ENCODE measurements at places on chromosomes 13 and 19. TPM values are rescaled to one million over a fixed set of nuclear protein-coding genes. Genes with fewer than 3 reads are reported as not detected.

DNA sequence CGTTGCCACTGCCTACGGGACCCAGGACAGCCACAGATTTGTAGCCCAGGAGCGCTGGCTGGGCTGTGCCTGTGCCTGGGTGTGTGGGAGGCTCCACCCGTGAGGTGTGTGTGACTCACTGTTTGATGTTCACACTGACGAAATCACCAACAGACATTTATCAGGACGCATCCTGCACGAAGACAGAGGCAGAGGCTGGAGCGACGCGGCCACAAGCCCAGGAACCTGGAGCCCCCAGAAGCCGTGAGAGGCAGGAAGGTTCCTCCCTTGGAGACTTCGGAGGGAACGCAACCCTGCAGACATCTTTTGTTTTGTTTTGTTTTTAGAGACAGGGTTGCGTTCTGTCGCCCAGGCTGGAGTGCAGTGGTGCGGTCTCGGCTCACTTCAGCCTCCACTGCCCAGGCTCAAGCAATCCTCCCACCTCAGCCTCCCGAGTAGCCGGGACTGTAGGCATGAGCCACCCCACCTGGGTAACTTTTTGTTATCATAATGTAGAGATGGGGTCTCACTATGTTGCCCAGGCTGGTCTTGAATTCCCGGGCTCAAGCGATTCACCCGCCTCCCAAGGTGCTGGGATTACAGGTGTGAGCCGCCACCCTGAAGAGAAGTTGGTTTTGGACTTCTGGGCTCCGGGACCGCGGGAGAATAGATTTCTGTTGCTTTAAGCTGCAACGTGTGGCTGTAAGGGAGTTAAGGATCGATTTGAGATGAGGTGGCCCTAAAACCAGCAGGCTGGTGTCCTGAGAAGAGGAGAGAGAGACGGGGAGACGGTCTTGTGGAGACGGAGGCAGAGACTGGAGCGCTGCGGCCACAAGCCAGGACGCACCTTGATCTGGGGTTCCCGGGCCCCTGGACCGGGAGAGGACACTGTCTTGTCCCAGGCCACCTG is 24.9 kb upstream of the WDR18 start:
- no peaks in the 10 kb centered on the region for H3K4me1 ChIP-seq
- DNase-seq = no peak
- H3K27ac ChIP-seq = no peak overlapping the region
- H3K27me3 ChIP-seq = no peaks in the 10 kb centered on the region

GRCh38 chr13:105732806-105733529 is 802.5 kb downstream of the EFNB2 start:
- no peaks in the 10 kb centered on the region for H3K27me3 ChIP-seq
- no peak for DNase-seq
- H3K4me3 ChIP-seq = no peak overlapping the region
- no peaks in the 10 kb centered on the region for H3K4me1 ChIP-seq

DNA sequence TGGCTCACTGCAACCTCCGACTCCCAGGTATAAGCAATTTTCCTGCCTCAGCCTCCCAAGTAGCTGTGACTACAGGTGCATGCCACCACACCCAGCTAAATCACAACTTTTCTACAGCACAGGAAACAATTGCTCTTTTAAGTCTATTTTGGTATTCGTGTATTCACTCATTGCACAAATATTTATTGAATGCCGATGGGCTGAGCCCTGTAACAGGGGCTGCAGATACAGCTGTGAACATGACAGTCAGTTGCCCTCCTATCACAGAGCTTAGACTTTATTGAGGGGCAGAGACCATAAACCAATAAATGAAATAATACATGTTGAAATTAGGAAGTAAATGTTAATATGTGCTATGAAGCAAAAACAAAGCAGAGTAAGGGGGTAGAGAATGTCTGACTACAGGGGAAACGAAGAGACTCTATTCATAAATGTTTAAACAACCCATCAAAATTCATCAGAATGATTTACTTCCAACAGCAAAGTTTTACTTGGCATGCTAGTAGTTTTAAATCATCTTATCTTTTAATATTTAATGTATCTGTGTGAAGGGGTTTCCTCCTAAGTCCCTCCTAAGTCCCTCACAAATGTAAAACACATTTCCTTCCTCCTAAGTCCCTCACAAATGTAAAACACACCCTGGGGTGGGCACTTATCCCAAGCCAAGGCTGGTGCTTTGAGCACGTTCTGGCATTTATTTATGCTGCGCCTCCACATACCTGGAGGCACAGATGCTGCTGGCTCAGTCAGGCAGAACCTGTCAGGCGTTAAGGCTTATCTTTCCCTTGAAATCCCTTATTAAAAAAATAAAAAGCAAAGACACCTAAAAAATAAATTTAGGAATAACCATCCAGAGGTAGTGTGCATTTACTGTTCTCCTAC is 140.8 kb downstream of the MIPEP start:
- no peaks in the 10 kb centered on the region for H3K27me3 ChIP-seq
- no peaks in the 10 kb centered on the region for H3K4me1 ChIP-seq
- no peak overlapping the region for H3K27ac ChIP-seq
- H3K4me3 ChIP-seq = no peak overlapping the region

GRCh38 chr13:33217256-33217655 is 68.3 kb downstream of the STARD13 start:
- H3K27me3 ChIP-seq = no peaks in the 10 kb centered on the region
- no peak overlapping the region for H3K27ac ChIP-seq
- H3K4me3 ChIP-seq = no peak overlapping the region
- no peak for DNase-seq
- no peaks in the 10 kb centered on the region for H3K4me1 ChIP-seq

RANBP3 gene
- total RNA-seq = 54.4 TPM

- no peak for DNase-seq
- peaks cover 6% of the 10 kb centered on the region for H3K4me1 ChIP-seq
- H3K36me3 ChIP-seq = no peaks in the 10 kb centered on the region
- no peaks in the 10 kb centered on the region for H3K27me3 ChIP-seq
Measured at GRCh38 chr13:76853481-76853880, 32.7 kb downstream of the KCTD12 start.

DNA sequence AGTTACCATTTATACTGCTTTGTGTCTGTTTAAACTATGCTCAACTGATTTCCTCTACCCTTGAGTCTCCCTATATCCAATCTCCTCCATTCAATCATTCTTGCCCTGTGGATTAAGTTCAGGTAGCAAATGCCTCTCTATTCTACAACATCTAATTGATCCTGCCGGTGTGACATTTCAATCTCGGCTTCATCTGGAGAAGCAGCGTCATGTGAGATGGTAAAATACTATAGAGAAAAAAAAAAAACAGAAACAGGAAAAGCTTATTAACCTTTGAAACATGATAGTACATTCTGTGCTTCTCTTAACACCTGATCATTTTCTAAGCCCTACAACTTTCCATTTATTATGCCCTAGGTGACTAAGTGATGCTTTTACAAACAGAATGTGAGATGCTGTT is 89.4 kb downstream of the KCTD12 start:
- no peak overlapping the region for H3K27ac ChIP-seq
- no peaks in the 10 kb centered on the region for H3K4me1 ChIP-seq
- H3K4me3 ChIP-seq = no peak overlapping the region
- DNase-seq = no peak
- no peaks in the 10 kb centered on the region for H3K27me3 ChIP-seq

CBY2 gene
- total RNA-seq = not detected

- H3K4me1 ChIP-seq = no peaks in the 10 kb centered on the region
- no peaks in the 10 kb centered on the region for H3K36me3 ChIP-seq
- H3K4me3 ChIP-seq = no peak overlapping the region
Measured at GRCh38 chr13:52737965-52738364, 1.7 kb downstream of the CNMD start.

PKN1 gene
- 40.8 TPM for total RNA-seq

DNA sequence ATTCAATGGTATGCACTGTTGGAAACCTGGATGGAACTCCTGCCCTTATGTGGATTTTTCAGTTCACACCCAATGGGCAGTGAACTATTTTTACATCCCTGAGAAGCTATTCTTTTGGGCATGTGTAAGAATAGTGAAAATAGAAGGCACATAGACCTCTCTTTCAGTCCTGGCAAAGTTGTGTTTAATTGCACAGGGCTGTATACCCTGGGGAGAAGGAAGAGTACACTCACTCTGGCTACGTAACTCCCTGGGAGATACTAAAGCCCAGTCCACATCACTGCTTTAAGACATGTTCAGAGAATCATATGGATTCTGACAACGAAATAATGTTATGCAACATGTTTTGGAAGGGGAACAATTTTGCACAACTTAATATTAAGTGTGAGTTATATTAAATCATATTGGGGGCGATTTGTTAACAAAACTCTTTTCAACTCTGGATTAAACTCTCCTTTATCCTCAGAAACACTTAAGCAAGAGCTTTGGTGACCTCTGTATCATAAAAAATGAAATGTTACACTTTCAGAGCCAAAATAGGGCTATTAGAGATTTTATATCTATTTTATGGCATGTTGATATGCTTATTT is 166.1 kb downstream of the DCT start:
- no peak overlapping the region for H3K27ac ChIP-seq
- H3K27me3 ChIP-seq = no peaks in the 10 kb centered on the region
- no peaks in the 10 kb centered on the region for H3K36me3 ChIP-seq
- DNase-seq = no peak
- H3K4me3 ChIP-seq = no peak overlapping the region
- H3K4me1 ChIP-seq = no peaks in the 10 kb centered on the region

DNA sequence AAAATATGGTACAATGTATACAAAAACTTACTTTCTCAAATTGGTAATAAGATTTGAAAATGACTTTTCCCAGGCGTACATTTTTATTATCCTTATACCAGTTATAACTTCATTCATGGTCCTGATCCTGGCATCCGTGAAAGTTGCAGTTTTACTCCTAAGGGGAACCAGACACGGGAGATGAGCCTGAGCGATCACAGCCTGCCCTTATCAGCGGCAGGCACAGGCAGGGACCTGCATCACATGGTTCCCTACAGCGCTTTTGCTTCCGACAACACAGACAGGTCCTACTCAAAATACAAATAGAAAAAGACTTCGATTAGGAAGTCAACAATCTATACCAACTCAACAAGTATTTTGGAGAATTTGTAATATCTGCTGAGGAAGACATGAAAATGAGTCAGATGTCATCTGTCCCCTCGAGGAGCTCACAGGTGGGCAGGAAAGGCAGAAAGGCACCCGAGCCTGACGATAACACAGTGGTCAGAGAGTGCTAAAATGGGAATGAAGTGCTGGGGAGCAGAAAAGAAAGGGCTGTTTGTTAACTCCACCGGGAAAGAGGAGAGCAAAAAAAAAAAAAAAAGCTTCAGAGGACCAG is 93.4 kb downstream of the ABCC4 start:
- DNase-seq = no peak
- H3K27me3 ChIP-seq = no peaks in the 10 kb centered on the region
- no peak overlapping the region for H3K4me3 ChIP-seq
- H3K4me1 ChIP-seq = no peaks in the 10 kb centered on the region

MBOAT7 gene
- total RNA-seq = 24.6 TPM

DHX34 gene
- 20.6 TPM for total RNA-seq

DNA sequence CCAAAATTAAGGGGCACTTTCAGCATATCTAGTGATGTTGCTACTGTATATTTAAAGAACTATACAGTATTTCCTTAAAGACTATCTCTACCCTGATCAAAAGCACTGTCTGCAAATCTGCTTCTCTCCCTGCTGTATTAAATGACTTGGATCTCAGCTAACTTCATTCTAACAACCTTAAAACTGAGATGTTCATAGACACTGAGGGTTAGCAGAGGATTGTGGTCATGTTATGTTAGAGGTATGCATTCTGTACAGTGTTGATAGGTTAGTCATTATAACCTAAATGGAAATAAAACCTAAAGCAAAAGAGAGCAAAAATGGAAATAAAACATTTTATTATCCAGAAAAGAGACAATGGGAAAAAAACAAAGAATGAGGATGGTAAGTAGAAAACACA is 9.9 kb downstream of the GPR183 start:
- H3K27ac ChIP-seq = no peak overlapping the region
- no peaks in the 10 kb centered on the region for H3K4me1 ChIP-seq
- no peak overlapping the region for H3K4me3 ChIP-seq
- no peak for DNase-seq

ZNF611 gene
- 16.7 TPM for total RNA-seq

- H3K27ac ChIP-seq = no peak overlapping the region
- H3K27me3 ChIP-seq = no peaks in the 10 kb centered on the region
- H3K36me3 ChIP-seq = no peaks in the 10 kb centered on the region
- H3K4me1 ChIP-seq = no peaks in the 10 kb centered on the region
Measured at GRCh38 chr19:50877338-50877737, 4.1 kb downstream of the KLK2 start.

ATP13A1 gene
- total RNA-seq = 155 TPM

- H3K27me3 ChIP-seq = peaks cover 66% of the 10 kb centered on the region
- H3K4me3 ChIP-seq = peak within 1 kb of the TSS; percentile 66
- no peaks in the 10 kb centered on the region for H3K36me3 ChIP-seq
- DNase-seq = no peak
Measured at GRCh38 chr13:111115061-111115964, at the start of gene ARHGEF7. Gene ARHGEF7, plus strand, starts transcription at chr13:111115310. Its CDS starts 217 bp downstream, at chr13:111115527.

GRCh38 chr19:17346109-17346671 is 8.8 kb downstream of the GTPBP3 start:
- DNase-seq = no peak
- H3K27ac ChIP-seq = peak overlapping the region; percentile 27
- no peaks in the 10 kb centered on the region for H3K27me3 ChIP-seq
- H3K4me1 ChIP-seq = no peaks in the 10 kb centered on the region
- no peaks in the 10 kb centered on the region for H3K36me3 ChIP-seq

- H3K36me3 ChIP-seq = no peaks in the 10 kb centered on the region
- H3K4me3 ChIP-seq = no peak overlapping the region
- no peaks in the 10 kb centered on the region for H3K27me3 ChIP-seq
- no peaks in the 10 kb centered on the region for H3K4me1 ChIP-seq
- H3K27ac ChIP-seq = no peak overlapping the region
Measured at GRCh38 chr19:51398096-51398704, 7.8 kb upstream of the C19orf84 start.

PCP2 gene
- total RNA-seq = 6.7 TPM

GRCh38 chr19:3684817-3685410 is 15.4 kb downstream of the PIP5K1C start:
- DNase-seq = no peak
- no peak overlapping the region for H3K4me3 ChIP-seq
- H3K27ac ChIP-seq = no peak overlapping the region
- H3K27me3 ChIP-seq = no peaks in the 10 kb centered on the region
- no peaks in the 10 kb centered on the region for H3K4me1 ChIP-seq

LGALS14 gene
- total RNA-seq = not detected

GRCh38 chr13:33233547-33233946 is 52.0 kb downstream of the STARD13 start:
- H3K36me3 ChIP-seq = no peaks in the 10 kb centered on the region
- no peak overlapping the region for H3K4me3 ChIP-seq

Measured in breast epithelium (tissue), 4 donors.